HCEC 1CT (cell line): ENCODE measurements at places on chromosomes 4 and X.
A peak's percentile ranks its signal among the peaks of the same experiment; 100 is the strongest.

DNA sequence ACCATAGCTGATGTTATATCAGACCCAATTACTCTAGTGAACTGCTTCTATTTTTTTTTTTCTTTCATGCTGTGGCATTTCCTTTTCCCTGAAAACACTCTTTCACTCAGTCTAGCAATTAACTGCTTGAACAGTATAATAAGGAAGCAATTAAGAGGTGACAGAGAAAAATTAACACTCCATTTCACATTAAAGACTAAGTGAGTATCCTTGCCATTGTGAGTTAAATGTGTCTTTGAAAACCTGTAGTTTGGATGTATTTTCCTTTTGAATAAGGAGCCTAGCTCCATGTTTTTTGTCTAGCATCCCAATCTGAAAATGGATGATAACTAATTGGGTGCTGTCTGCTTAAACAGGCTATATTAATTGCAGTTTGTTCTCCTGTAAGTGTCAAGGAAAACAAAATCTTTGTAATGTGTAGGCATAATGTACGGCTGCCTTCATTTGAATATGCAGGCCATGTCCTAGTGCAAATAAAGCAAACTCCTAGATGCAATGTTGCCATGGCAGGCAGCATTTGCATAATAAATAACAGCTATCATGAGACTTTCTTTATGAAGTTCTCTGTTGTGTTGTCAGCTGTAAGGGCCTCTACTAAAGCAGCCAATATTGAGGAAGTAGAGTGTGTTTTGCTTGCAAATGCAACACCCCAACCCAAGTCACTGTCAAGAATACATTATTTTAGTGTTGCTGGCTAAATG, 416.7 kb downstream of the ZIC3 start:
- DNase-seq, result no peak

DNA sequence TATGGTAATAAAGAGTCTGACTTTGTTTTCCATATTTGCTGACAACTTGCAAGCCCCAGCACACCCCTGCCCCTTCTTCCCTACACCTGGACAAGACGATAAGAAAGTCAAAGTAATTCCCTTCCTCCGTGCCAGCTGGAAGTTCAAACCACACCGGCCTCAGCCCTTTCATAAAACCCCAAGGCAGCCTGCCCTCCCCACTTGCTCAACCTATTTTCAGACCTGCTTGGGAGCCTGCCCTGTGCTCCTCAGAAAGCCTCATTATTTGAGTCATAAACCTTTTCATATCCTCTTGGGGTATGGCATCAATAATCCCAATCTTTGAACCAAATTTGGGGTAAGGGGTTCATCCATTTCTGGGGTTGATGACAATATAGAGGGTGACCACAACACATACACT, 29.5 kb downstream of the NIPAL1 start:
- DNase-seq, result no peak

DNA sequence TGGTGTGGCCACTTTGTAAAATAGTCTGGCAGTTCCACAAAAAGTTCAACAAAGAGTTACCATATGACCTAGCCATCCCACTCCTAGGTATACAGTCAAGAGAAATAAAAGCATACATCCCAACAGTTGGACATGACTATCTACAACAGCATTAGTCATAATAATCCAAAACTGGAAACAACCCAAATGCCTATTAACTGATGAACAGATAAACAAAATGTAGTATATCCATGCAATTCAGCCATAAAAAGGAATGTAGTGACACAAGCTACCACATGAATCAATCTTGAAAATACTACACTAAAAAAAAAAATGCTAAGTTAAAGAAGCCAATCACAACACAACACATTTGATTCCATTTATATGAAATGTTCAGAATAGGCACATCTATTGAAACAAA, 16.1 kb downstream of the MED14 start:
- peak; percentile 84 for DNase-seq

DNA sequence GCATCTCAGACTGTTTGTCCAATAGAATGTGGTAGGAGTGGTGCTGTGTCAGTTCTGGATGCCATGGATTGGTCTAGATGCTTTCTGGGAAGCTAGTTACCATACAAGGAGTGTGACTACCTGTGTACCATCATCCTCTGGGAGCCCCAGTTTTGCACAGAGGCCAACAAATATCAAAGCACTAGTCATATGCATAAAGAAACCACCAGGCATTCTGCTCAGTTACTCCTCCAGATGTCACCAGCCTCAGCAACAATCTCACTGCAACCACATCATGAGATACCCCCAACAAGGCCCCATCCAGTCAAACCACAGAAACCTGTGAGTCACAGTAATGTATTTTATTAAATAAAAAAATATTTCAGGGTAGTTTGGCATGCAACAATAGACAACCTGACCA, 435.8 kb upstream of the CPEB2 start:
- DNase-seq, result peak; percentile 81

GRCh38 chr4:109989618-109990017, 76.9 kb downstream of the EGF start:
- no peak for DNase-seq

DNA sequence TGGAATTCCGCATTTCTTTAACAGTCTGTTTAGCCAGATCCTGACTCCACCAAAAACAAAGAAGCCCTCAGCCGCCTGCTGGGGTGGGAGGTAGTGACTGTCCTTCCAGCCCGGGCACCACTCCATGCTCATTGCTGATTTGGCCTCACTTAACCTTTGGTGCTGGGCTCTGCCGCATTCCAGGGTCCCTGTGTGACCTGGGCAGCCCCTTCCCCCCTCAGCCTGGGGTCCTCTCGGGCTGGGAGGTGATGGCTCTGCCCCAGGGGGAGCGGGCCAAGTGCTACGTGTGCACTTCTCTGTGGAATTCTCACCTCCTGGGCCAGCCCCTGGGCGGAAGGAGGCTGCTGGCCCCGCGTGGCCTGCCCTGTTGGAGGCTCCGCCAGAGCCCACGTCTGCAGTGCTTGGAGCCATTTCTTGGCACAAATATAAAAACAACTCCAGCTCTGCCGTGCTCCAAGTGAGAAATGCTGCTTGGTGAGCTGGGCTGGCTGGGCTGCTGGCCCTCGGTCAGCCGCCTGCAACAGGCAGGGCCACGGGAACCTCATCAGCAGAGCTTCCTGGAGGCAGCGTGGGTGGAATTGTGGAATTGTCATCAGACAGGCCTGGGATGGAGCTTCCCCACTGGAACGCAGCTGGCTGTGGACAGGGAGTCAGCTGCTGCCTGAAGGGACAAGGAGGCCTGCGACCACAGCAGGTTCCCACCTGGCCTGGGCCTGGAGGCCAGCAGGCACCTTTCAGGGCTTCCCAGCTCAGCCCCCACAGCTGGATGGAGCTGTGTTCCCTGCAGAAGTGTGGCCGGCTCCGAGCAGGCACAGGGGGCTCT, 66.0 kb downstream of the TRMT44 start:
- DNase-seq, result no peak

DNA sequence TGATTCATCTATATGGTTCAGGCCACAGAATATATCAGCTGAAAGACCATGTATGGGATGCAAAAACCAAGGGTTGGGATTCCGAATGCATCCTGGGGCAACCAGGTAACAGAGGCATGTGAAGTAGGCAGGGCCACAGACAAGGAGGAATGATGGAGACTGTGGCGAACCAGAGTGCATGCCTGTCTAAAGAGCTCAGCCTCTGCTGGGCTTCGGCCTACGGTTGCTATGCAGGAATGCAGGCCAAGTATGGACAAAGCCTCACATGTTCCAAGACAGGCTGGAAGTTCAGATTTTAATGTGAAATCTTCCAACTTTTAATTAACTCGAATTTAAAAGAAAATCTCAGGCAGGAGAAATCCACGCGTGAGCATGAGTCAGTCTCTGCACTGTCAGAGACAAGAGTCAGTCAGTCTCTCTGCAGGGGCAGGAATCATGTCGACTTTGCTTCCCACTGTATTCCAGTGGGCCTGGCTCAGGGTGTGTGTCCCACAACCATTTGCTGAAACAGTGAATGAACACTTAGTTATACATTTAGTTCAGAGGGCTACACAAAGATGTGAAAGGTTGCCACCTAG, 344.4 kb downstream of the UNC5C start:
- no peak for DNase-seq

DNA sequence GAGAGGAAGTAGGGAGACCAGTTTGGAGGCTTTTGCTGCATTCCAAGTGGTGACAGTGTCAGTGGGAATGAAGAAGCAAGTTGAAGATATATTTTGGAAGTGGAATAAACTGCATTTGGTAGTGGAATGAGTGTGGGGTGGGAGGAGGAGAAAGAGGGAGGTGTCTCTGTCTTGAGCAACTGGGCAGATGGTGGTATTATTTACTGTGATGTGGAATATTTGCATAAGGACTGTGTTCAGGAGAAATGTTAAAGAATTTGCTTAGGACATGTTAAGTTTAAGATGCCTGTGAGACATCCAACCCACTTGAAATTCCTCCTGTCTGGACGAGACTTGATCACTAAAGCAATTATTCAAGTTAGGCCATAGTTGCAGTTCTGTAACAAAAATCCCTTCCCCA, 448.9 kb upstream of the AMOT start:
- no peak for DNase-seq

GRCh38 chr4:7887436-7887835, 52.2 kb downstream of the AFAP1 start:
- no peak for DNase-seq

GRCh38 chr4:53587135-53587534, 4.2 kb downstream of the LNX1 start:
- no peak for DNase-seq

DNA sequence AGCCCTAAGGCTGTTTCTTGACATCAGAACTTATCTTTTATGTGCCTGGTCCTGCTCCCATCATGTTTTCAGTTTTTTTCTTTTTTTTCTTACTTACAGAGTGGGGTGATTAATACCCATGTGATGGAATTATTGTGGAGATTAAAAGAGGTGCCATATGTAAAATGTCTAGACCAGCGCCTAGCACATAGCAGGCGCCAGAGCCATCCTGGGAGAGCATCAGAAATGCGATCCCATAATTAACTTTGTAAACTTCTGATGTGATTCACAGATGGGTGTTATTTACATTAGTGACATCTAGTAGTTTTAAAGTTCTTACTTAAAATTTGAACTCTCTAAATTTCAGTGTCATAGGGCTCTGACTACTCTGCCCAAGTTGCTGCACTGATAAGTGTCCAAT, 66.2 kb upstream of the PGRMC2 start:
- peak; percentile 50 for DNase-seq

- no peak for DNase-seq
These were observed 54.4 kb upstream of the HGFAC start for GRCh38 chr4:3387154-3387942.

- DNase-seq, result no peak
These were observed 133.3 kb upstream of the PCDH7 start for GRCh38 chr4:30586850-30587249.

- no peak for DNase-seq
These were observed 37.4 kb downstream of the LARP7 start for GRCh38 chr4:112674376-112674775.

GRCh38 chr4:168071304-168071703, 21.0 kb upstream of the ANXA10 start:
- no peak for DNase-seq

DNA sequence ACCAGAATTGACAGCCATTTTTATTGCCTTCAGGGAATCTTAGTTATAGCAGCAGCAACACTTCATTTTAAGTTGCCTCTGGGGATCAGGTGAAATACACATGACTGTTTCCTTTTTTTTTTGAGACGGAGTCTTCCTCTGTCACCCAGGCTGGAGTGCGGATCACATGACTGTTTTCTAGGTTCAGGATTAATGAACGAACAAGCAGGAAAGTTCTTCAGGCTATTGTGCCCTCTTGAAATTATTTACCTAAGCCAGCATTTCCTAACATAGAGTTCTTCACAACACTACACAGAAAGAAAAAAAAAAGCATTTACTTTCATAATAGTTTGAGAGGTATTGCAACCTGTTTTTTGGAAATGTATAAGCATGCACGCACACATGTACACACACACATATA, 2032.8 kb downstream of the PCDH7 start:
- DNase-seq, result no peak

DNA sequence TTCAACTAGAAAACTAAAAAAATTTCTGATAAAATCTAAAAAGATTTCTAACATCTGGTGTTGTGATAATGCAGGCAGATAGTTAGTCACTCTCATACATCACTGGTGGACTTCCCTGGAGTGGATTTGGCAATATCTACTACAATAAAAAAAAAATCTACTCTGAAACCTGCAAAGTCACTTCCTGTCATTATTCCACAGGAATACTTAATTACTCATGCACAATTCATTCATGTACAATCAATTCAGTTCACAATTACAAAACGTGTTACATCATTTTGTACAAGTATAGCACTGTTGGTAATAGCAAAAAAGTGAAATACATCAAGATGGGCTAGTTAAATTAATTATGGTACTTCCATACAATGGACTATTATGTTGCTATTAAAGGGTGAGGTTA, 16.5 kb upstream of the RHOH start:
- peak; percentile 87 for DNase-seq

GRCh38 chr4:119589165-119589564, 39.4 kb downstream of the PDE5A start:
- DNase-seq, result peak; percentile 58

GRCh38 chr4:173088144-173088543, 80.5 kb upstream of the GALNT7 start:
- DNase-seq, result no peak

DNA sequence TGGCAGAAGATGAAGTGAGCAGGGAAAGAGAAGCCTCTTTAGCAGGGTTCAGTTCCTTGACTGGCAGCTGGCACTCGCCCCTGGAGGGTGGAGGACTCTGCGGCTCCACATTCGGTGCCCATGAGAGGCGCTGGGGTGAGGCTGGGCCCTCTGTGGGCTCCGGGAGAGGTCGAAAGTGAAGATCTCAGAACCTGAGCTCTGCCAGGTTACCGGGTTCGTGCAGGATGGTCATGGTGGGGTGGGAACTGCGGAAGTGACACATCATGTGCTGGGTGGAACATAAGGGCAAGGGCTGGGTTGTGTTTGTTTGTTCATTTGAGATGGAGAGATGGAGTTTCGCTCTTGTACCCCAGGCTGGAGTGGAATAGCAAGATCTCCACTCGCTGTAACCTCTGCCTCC, 44.2 kb downstream of the TRIM61 start:
- DNase-seq, result no peak

- DNase-seq, result no peak
These were observed 148.8 kb downstream of the APBB2 start for GRCh38 chr4:41065434-41066006.

DNA sequence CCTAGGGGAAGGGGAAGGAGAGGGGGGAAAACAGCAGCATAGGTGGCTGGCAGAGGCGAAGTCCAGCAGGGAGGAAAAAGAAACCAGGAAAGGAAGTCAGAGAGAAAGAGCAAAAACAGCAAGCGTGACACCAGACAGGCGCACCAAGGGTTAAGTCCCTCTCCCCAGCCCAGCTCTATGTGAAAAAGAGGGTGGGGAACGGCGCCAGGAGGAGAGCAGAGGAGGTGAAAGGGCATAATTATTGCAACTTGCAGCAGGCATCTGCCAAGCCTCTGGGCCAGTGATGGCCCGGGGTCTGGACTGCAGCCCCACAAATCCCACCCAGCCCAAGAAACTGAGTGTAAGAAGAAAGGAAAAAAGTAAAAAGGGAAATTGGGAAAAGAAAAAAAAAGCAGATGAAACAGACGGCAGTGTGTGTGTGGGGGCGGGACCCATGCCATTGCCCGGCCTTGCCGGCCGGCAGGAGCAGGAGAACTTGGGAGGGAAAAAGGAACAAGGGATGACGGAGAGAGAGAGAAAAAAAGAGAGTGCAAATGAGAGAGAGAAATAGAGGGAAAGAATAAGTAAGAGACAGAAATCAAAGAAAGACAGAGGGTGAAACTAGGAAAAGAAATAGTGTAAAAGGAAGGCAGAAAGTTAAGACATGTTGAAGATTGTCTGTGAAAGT, 14.1 kb upstream of the RHOXF2 start:
- DNase-seq, result no peak
